ENCODE measurements at places on chromosomes 12 and 14.

- DNase-seq, result no peak
Observed at GRCh38 chr14:71136386-71137060, 229.3 kb downstream of the PCNX1 start.

DNA sequence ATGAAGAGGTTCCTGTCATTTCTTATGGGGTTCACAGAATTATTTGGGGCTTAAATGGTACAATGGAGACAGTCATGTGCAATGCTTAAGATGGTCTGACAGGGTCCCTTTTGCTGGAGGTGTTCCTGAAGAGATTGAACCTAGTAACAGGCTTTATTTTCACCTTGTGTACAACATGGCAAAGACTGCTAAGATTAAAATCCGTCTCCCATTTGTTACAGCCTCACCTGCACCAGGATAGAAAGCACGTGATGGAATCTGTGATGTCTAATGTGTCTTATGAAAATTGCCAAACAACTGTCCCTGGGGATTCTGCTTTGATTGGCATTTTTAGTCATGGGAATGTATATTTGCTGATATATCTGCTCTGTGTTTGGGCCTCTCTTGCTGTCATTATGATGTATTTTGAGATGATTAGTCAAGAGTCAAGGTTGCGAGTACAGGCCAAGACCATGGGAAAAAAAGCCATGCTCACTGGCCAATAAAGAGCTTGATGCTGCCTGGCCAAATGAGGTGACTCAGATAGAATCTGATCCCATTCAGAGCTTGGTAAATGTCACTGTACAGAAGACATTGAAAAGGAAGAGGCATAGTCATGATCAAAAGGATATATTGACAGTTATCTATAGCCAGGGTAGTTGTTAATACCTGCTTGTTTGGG, 96.1 kb downstream of the FLRT2 start:
- peak; percentile 6 for DNase-seq

DNA sequence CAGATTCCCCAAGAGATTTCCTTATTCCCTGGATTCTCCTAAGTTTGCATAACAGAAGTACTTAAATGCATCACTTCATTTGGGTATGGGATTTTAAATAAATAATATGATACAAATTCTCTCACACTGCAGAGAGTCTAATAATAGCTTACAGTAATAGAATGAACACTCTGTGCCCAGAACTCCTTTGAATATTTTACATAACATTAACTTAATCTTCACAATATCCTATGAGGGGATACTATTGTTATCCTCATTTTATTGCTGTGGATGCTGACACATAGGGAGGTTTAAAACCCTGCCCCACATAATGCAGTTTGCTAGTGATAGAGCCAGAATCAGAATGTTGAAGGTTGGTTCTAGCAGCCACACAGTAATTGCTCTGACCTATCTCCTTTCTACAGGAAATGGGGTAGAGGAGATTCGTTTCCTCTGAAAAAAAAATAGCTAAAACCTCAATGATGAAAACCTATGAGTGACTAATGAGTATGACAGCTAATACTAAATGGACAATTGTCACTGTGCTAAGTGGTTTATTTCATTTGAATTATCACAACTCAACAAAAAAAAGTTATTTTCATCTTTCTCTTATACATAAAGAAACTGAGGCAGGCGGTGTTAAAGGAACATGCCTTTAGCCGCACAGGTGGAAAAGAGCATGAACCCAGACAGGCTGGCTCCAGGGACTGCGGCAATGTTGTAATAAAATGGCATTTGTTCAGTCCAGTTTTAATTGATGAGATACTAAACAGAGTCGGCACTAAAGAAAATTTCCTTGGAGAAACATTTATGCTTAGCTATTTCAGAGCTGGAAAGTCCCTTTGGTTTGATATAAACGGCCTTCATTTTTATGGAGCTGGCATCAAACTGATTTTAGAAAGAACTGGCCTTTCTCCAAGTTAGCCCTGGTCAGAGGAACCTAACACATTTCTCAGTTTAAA, 880.9 kb downstream of the NRXN3 start:
- no peak for DNase-seq

GRCh38 chr12:25245491-25245890, 5.2 kb downstream of the KRAS start:
- DNase-seq, result no peak

DNA sequence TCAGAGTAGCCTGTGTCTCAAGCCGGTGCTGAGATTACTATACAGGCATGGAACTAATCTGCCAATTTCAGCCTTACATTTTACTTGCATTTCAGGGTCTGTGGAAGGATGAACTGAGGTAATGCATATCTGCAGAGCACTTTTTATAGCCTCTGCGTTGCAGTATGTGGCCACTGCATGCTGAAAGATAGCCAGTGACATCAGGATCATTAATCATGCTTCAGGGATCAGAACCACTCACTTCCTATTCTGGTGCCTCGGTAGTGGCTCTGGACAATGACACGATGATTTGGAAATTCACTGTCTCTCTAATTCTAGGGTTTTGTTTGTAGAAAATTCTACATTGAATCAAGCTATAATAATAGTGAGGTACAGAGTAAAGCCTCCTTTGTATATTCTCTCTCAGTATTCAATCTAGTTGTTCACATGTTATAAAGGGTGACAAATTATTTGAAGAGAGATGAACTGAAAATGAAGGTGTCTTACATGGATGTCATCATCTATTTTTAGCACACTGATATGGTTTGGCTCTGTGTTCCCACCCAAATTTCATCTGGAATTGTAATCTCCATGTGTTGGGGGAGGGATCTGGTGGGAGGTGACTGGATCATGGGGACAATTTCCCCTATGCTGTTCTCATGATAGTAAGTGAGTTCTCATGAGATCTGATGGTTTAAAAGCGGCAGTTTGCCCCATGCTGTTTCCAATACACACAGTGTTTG, 554.3 kb upstream of the MIS18BP1 start:
- DNase-seq, result no peak

GRCh38 chr14:78970677-78971076, 800.5 kb downstream of the NRXN3 start:
- DNase-seq, result no peak

DNA sequence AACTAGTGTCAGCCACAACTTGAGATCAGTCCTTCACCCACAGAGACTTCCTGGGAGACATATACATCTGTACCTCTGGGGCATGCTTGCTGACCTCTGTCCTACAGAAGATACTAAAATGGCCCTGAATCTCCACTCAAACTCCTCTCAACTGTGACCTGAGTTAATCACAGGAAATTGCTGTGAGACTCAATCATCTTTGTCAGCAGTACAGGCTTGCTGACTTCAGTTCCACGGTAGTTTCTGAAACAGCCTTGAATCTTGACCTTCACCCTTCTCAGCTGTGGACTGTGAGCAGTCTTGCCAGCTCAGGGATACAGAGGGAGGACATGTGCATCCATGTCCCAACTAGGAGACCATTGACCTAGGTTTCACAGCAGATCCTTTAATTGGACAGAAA, 1.4 kb upstream of the KLRC1 start:
- peak; percentile 13 for DNase-seq

All from cardiac fibroblast (primary cell).